ENCODE measurements at places on chromosomes 7 and 10.

GRCh38 chr7:99820408-99821027, 7.3 kb upstream of the CYP3A43 start:
- DNase-seq: no peak

- no peak for DNase-seq
Observed at GRCh38 chr7:91826377-91826776, 54.1 kb downstream of the MTERF1 start.

- no peak for DNase-seq
Observed at GRCh38 chr10:122062831-122063674, 74.1 kb downstream of the TACC2 start.

DNA sequence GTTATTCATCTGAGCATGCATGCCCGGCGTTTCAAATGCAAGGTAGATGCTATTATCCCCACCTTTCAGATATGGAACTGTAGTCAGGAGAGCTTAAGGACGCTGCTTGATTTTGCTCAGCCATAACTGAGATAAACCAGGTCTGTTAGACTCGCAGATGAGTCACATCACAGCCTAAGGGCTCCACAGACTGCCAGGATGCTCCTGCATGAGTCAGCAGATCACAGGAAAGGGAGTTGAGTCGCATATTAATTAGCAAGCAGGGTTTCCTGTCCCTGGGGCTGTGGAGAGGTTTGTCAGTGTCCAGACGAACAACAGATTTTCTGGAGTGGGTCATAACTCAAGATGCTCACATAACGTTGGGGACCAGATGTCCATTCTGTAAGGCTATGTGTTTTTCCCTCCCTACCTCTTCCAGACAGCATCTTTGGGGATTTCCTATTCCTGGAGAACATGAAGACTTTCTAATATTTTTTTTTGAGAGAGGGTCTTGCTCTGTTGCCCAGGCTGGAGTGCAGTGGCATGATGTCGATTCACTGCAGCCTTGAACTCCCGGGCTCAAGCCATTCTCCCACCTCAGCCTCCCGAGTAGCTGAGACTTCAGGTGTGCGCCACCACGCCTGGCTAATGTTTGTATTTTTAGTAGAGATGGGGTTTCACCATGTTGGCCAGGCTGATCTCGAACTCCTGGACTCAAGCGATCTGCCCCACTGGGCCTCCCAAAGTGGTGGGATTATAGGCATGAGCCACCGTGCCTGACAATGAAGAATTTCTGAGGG, 36.7 kb downstream of the PFKFB3 start:
- no peak for DNase-seq

DNA sequence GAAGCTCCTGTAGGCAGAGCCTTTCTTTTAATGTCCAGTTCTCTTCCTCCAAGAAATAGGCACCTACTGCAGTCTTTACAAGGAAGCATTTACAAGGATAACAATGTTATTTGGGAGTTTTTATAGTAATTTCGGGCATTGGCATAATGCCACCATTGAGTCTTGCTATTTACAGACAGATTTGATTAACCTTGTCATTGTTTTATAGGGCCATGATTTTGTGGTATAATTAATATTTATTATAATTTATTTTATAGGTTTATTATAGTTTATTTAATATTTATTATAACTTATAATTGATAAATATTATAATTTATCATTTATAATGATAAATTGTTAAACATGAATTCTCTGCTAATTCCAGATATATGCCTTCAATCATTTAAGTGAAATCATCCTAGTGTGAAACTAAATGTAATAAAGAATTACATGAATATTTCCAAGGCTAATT, 573 bp upstream of the POT1 start:
- DNase-seq: no peak

- DNase-seq: no peak
Observed at GRCh38 chr7:95545007-95545615, 51.2 kb downstream of the PDK4 start.

GRCh38 chr7:40403703-40404476, 269.1 kb downstream of the SUGCT start:
- DNase-seq: peak; percentile 56

GRCh38 chr7:142969183-142969582, 7.0 kb upstream of the KEL start:
- no peak for DNase-seq

DNA sequence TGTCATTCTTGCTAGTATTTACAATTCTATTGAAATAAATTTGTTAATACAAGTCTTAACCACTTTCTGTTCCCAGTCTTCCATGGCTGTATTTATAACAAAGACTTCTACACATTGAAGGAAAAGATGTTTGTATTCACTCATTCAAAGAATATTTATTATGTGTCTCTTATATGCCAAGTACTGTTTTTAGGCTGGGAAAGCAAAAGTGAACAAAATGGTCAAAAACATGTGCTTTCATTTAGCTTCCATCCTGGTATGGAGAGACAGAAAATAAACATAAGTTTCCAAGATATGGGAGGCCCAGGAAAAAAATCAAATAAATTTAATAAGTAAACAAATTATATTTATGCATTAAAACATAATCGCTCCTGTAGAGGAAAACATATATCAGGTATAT, 22.9 kb downstream of the CPED1 start:
- DNase-seq: no peak

DNA sequence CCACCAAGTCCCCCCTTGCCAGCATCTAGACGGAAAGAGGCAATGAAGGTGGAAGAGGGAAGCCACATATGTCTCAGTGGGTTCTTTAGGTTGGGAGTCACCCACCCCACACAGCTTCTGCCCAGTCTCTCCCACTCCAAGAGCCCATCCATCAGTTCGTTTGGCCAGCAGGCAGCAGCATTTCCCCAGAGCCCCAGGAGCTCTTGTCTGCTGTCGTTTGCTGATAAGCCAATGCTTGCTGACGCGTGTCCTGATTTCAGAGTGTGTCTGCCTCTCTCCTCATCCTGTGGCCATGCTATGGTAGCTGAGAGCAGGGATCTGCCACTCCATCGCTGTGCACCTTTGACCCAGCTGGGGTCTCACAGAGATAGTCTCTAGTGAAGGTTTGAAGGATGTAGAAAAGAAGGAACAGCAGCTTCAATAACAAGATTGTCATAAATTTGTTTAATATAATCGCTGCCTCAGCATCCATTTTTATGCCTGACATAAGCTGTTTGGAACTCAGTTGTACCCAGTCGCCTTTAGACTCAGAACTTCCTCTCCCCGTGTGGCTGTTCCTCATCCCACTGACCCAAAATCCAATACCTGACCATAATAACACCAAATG, 39.4 kb upstream of the GDF10 start:
- DNase-seq: no peak

GRCh38 chr7:81648716-81649115, 121.1 kb downstream of the HGF start:
- DNase-seq: no peak

DNA sequence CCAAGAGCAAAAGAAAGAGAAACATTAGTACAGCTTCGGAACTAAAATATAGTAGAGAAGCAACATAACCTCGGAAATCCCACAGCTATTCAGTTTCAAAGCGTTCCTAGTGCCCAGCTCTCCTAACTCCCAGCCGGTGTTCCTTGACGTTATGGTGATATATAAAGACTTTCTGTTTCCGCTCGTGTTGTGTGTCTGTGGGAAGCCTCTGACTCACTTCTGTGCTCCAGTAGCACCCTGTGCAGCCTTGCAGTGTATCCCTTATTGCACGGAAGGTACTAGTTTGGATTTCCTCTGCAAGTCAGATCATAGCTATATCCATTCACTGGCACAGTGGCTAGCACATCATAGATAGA, 535 bp downstream of the ASAH2B start:
- no peak for DNase-seq

- DNase-seq: no peak
Observed at GRCh38 chr10:6409971-6410643, 170.0 kb downstream of the PRKCQ start.

DNA sequence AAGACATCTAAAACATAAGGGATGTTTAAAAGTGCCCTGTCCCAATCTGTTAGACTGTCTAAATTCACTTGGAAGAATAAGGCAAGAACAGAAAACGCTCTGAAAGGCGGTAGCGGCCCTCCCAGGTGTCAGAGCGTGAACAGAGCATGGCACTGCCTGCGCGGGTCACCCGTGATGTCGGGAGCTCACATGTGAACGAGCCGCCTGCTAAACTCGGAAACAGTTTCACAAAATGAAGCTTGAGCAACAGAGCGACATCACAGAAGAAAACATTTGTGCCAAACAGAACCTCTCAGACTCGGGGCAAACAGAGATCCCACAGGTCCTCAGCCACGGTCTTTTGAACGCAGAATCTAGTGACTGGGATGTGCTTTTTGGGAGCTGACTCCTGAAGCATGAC, 12.8 kb downstream of the BRI3 start:
- no peak for DNase-seq

- DNase-seq: no peak
Observed at GRCh38 chr7:156100086-156100485, 287.8 kb upstream of the SHH start.

DNA sequence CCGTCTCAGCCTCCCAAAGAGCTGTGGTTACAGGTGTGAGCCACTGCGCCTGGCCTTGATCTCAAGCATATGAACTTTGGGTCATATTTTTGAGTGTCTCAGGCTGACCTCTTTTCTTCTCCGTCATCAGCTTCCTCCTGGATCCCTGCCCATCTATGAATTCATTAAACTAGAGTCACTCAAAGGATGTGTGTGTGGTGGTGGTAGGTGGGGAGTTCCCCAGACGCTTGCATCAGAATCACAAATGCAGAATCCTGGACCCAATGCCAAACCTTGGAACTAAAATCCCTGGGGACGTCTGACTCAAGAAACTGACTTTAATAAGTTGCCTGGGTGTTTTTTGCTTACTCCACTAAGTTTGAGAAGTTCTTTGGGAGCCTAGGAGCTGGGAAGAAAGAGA, 6.7 kb upstream of the CREB5 start:
- DNase-seq: no peak

- DNase-seq: no peak
Observed at GRCh38 chr10:84334811-84335210, 6.4 kb downstream of the CCSER2 start.

- no peak for DNase-seq
Observed at GRCh38 chr7:40644454-40645188, 509.8 kb downstream of the SUGCT start.

DNA sequence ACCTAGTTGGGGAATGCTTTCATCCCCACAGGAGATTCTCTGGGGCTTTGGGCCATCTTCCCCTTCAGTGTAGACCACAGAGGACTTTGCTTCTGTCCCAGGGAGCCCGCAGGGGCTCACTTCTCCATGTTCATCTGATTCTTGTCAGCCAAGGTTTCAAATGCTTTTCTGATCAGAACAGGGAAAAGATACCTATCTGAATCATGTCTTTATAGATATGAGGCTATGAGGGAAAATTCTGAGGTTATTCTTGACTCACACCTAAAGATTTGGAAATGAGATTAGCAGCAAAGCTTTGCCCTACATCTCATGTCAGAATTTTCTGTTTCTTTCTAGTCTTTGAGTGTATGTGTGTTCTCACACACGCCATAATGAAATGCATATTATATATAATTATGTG, 53.3 kb downstream of the FIGNL1 start:
- no peak for DNase-seq

GRCh38 chr7:90326500-90326899, 5.4 kb upstream of the FAM237B start:
- DNase-seq: no peak

- no peak for DNase-seq
Observed at GRCh38 chr7:52507546-52508255, 527.7 kb upstream of the POM121L12 start.

- DNase-seq: no peak
Observed at GRCh38 chr7:156614434-156615264, 25.9 kb upstream of the RNF32 start.

DNA sequence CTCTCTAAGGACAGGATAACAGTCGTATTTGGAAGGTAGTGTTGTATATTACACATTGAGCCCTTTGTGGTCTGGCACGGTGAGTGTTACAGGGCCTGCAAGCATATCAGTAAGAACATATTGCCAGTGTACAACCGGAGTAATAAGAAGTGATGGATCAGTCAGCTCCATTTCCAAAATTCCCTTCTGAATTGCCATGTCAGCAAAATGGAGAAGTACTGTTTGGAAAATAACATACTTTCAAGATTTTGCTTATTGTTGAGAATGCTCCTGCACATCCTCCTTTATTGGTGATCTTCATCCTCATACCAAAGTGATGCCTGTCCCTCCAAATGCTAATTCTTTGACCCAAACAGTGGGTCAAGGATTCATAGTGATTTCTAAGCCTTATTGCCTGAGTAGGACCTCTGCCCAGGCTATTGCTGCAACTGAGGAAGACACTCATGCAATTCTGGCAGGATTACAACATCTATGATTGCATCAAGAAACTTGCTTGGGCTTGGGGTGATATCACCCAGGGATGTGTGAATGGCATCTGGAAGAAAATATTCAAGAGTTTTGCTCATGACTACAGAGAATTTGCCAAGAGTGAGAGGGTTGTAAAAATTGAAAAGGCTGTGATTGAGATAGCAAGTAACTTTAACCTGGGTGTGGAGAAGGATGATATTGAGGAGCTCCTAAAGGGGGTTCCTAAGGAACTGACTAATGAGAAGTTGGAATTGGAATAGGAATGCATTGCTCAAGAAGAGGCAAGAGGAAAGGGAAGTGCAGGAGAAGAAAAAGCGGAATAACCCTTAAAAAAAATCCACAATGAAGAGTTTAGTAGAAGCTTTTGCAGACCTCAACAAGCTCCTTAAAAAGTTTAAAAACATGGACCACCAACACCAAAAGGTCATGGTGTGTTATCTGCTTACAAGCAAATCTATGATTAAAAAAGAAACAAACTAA, 452.2 kb upstream of the SORCS1 start:
- no peak for DNase-seq

- no peak for DNase-seq
Observed at GRCh38 chr10:29613791-29614190, 21.0 kb downstream of the SVIL start.

GRCh38 chr7:2399848-2400587, 3.4 kb upstream of the CHST12 start:
- DNase-seq: no peak

DNA sequence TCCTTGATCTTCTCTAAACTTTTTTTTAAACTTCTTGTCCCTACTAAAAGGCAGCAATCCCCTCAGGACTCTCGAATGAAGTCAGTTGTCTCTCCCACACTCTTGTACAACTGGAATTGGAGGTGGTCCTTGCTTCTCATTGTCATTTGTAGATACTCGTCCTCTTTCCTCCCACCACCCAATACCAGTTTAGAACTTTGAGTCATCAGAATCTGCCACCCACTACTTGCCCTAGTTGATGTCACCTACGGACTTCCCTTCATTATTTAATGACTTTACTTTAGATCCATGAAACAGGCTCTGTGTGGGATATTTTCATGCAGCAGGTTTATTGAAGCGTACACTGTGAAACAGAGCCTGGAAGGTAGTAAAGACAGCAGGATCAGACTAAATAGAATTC, 28.6 kb upstream of the LHFPL3 start:
- no peak for DNase-seq

DNA sequence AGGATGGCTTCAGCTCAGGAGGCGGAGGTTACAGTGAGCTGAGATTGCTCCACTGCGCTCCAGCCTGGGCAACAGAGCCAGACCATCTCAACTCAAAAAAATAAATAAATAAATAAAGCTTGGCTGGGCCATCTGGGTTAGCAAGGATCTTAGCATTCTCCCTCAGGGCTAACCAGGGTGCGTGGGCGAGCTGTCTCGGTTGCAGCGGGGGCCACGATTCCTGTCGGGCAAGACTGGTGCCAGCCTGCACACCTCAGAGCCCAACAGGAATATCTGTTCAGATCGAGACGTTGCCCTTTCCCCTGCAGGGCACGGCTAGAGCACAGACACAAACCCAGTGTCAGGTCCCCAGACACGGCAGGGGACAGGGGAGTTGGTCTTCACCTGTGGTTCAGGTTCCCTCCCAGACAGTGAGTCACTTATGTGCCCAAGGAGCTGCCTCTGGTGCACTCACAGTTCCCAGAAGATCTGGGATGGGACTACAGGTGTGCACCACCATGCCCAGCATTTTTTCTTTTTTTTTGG, 75.5 kb upstream of the GTF2I start:
- no peak for DNase-seq
